ENCODE measurements at places on chromosomes 12 and 14.

DNA sequence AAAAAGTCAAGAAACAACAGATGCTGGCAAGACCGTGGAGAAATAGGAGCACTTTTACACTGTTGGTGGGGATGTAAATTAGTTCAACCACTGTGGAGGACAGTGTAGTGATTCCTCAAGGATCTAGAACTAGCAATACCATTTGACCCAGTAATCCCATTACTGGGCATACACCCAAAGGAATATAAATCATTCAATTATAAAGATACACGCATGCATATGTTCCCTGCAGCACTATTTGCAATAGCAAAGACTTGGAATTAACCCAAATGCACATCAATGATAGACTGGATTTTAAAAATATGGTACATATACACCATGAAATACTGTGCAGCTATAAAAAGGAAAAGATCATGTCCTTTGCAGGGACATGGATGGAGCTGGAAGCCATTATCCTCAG, 18.0 kb upstream of the CATSPERB start:
- no peak for DNase-seq

DNA sequence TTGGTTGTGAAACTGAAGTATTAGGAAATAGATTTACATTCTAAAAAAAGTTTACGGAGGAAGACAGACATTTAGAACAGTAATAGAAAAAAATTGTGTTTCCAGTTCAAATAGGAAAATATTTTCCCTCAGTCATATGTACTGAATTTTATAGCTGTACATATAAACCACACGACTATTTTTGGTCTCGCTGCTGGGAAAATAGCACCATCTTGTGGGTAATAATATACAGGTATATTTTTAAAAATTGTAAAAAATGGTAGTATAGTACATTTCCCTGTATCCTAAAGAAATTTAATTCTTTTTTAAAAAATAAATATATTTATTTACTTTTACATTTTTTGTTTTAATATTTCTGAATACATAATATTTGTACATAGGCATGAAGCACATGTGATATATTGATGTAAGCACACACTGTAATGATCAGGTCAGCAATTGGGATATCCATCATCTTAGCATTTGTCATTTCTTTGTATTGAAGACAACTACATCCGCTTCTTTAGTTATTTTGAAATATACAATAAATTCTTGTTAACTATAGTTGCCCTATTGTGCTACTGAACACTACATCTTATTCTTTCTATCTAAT, 168.6 kb downstream of the ALX1 start:
- DNase-seq = peak; percentile 48

DNA sequence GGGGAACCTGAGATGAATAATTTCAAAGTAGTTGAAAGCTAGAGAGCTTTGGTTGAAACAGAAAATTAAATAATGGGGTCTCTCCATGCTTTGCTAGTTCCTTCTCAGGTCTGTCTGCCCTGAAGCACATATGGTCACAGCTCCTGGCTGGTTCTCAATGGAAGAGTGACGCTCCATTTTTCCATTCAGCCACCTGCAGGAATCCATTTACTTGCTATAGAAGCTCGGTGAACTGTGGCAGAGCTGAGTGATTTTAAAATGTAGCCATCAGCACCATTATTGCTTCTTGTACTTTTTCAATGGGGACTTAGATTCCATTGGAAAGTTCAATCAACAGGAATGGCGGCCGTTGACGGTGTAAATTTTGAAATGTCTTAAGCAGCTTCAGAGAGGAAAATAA, 525.2 kb downstream of the GLT1D1 start:
- DNase-seq = no peak

- DNase-seq = peak; percentile 63
Measured at GRCh38 chr12:94649349-94650142, 811 bp downstream of the TMCC3 start.

- no peak for DNase-seq
Measured at GRCh38 chr12:67772267-67773169, 124.0 kb downstream of the DYRK2 start.

GRCh38 chr12:3453206-3453989, 37.6 kb upstream of the PRMT8 start:
- no peak for DNase-seq

DNA sequence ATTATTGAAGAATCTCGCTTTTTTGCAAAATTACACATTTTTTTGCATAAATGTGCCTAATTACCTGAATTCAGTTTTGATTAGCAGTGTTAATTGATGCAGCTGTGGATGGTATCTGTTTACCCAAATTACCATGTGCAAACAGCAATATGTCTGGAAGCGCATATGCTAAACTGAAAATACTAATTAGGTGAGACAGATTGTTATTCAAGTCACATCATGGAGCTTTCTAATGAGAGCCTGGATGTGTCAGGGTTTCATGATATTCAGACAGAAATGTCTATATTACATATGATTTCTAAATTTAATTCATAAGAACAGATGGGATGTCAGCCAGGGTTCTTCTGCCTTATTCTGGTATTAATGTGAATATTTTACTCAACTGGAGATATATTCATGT, 74.9 kb downstream of the RMST start:
- no peak for DNase-seq

DNA sequence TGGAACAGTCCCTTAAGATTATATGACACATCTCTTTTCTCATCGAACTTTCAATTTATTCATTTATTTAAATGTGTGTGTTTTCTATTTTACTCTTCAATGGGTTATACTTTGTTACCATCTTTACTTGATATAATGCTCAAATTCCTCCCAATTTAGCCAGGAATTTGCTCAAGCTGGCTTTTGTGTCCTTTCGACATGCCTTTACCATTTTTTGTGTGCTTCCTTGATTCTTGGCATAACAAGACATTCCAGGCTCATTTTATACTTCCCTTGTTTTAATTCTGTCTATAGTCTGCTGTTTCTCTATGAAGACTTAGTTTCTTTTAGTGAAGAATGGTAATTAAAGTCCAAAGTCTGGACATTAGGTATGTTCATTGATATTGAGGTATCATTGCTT, 315.8 kb downstream of the AEBP2 start:
- DNase-seq = no peak
